NCI-H187 treated with DMSO at 0.1 percent for 48 hours (cell line): ENCODE measurements at places on chromosomes 13 and 19.

DNA sequence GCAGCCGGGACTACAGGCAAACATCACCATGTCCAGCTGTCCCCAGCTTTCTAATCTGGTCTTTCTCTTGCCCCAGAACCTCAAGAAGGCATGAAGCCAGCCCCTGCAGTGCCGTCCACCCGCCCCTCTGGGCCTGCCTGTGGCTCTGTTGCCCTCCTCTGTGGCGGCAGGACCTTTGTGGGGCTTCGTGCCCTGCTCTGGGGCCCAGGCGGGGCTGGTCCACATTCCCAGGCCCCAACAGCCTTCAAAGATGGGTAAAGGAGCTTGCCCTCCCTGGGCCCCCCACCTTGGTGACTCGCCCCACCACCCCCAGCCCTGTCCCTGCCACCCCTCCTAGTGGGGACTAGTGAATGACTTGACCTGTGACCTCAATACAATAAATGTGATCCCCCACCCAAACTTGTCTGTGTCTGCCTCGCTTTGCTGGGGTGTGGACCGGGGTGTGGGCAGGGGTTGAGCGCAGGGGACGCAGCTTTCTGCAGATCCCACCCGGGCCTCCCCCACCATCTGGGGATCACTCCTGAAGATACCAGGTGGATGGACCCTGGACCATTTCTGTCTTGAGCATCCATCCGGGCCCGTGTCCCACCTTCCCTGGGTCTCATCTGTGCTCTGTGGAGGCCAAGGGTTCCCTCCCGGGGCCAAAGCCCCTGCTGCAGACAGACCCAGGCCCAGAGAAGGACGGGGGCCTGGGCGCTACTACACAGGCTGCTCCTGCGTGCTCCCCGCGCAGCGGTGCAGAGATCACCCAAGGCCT lies 15.3 kb downstream of the PRKCSH start:
- no peak for DNase-seq

DNA sequence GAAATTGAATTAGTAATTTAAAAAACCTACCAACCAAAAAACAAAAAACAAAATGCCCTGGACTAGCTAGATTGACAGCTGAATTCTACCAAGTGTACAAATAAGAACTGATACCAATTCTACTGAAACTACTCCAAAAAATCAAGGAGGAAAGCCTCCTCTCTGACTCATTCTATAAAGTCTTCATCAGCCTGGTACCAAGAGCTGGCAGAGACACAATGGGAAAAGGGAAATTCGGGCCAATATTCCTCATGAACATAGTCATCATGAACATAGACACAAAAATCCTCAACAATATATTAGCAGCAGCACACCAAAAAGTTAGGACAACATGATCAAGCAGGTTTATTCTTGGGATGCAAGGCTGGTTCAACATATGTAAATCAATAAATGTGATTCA lies 2667.7 kb upstream of the PCDH20 start:
- DNase-seq = no peak

DNA sequence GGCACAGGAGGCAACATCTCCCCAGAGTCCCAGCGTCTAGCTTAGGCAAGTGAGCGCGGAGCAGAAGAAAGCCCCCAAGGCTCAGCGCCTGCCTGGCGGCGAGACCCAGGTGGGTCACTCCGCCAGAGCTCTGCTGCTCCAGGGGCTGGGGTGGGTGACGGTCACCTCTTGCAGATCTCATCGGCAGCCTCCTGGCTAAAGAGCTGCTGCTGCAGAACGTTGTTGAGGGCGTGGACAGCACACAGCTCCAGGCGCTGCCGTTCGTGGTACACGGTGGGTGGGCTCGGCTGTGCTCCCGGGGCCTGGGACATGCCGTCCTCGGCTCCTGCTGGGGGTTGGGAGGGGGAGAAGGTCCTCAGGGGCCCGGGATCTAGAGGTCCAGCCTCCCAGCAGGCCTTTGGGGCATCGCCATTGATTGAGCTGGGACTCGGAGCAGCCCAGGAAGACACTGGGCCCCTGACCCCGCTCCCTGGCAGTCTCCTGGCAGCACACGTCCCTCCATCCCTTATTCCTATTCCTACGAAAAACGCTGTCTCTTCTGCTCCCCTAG lies 795 bp downstream of the JOSD2 start:
- DNase-seq = no peak

GRCh38 chr13:58960888-58961287 lies 1202.8 kb downstream of the DIAPH3 start:
- no peak for DNase-seq

GRCh38 chr13:97629601-97630272 lies 195.8 kb downstream of the RAP2A start:
- DNase-seq = peak; percentile 65

GRCh38 chr19:18457483-18458331 lies 19.8 kb upstream of the ISYNA1 start:
- no peak for DNase-seq

- DNase-seq = no peak
Measured at GRCh38 chr19:883661-884211, 9.3 kb downstream of the MED16 start.

- DNase-seq = no peak
Measured at GRCh38 chr13:42696191-42696590, 85.2 kb upstream of the FAM216B start.

DNA sequence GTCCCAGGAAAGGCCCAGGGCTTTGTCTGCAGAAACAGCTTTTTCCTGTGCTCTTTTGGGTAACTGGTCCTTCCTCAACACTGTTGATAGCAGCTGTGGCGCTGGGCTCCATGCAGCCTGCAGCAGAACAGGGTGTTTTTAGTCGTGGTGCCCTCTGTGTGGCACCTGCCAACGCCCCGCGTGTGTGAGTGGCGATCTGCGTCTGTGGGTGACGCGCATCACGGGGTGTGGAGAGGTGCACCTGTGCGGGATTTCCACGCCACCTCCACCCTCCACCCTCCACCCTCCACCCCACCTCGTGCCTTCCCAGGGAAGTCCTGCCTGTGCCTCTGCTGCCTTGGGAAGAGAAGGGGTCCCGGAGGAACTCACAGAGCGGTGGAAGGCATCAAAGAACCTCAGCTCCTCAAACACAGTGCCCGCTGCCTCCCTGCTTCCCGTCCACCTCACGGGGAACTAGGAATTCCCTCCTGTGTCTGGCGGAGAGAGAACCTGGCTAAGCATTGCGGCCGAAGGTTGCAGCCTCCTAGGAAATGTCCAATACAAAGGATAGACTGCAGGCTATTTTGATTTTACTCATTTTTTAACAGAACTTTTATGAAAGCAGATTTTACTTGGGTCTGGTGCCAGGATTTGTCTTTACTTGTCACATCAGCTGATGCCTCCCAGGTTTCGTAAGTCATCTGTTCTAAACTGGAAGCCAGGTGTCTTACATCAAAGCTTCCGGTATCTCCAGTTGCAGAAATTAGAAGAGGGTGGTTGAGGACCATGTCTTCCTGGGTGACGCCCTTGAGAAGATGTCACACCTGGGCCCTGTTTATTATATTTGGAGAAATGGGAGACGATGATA lies 84.0 kb downstream of the ATP11A start:
- DNase-seq = no peak

DNA sequence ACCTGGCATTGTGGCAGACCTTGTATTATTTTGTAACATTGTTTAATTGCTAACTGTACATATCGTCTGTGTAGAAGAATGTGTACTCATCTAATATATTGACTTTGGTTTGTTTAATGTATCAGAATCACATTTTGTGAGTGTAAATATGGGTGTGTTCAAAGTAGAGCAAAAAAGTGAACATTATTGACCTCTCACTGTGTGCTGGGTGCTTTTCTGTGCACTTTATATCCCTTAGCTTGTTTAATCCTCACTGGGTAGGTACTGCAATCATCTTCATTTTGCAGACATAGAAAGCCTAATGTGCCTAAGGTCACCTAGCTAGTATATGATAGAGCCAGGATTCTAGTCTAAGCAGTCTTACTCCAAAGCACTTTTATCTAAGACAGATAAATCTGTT lies 245.1 kb downstream of the MAB21L1 start:
- no peak for DNase-seq
